ENCODE measurements at places on chromosomes 16 and 17.

GRCh38 chr16:82867485-82867884, 240.7 kb downstream of the CDH13 start:
- no peak for DNase-seq

DNA sequence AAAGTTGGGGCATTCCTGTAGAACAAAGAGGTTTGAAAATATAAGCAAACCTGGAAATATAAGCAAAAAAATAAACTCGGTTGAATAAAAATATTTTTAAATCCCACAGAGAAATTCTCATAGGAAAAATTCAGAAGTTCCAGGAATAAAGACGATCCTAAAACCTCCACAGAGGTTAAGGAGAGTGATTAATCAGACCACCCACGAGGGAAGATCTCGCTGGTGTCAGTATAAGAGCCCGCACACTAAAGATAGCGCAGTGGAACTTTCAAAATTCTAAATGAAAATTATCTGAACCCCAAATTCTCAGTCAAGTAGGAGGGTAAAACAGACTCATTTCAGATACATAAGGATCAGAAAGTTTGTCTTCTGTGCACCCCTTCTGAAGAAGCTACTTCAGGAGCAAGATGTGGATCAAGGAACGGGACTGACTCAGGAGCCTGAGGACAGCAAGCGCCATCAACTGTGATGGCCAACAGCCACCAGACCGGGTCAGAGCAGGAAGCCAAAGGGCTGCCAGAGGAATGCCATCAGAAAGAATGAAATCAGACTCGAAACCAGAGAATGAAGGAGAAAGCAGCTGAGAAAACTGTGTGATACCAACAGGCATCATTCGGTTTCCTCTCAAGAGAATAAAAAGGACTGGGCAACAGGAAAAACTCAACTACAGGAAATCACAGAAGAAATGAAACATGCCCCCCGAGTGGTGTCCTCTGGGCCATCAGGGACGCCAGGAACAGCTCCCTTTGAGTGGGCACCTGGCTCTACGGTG, 66.9 kb downstream of the CYTH1 start:
- no peak for DNase-seq

DNA sequence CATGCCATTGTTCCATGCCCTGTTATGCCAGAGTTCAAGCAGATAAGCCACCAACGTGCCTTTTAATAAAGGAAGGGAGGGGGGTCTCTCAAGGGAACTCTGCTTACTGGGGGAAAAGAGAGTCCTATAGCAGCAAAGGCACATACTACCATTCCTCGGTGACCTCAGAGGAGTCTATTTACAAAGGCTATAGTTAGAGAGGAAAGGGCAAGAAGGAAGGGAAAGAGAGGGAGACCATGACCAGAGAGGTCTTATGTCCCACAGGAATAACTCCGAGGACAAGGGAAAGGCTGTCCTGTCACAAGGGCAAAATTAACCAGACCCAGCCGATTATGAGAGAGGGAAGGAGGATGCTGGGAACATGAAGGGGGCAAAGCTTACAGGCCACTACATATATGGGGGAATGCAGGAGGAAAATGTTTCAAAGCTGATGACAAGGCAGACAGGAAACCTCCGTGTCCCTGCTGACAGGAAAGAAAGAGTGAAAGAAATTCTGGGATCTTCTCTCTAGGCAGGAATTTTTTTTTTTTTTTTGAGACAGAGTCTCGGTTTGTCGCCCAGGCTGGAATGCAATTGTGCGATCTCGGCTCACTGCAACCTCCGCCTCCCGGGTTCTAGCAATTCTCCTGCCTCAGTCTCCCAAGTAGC, 51.5 kb downstream of the HIC1 start:
- no peak for DNase-seq

DNA sequence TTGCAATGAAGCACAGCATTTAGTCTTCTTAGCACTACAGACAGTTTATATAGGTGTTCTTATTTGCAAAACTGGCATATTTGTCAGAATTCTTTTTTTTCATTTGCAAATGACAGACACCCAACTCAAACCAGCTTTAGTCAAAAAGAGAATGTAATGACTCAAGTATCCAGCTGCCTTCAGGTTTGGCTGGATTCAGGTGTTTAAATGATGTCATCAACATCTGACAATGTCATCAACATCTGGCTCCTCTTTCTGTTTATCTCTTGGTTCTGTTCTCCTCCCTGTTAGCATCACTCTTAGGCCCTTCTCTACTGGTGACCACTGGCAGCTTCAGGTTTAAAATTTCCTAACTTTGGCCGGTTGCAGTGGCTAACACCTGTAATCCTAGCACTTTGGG, 18.9 kb downstream of the TMC5 start:
- DNase-seq = no peak

DNA sequence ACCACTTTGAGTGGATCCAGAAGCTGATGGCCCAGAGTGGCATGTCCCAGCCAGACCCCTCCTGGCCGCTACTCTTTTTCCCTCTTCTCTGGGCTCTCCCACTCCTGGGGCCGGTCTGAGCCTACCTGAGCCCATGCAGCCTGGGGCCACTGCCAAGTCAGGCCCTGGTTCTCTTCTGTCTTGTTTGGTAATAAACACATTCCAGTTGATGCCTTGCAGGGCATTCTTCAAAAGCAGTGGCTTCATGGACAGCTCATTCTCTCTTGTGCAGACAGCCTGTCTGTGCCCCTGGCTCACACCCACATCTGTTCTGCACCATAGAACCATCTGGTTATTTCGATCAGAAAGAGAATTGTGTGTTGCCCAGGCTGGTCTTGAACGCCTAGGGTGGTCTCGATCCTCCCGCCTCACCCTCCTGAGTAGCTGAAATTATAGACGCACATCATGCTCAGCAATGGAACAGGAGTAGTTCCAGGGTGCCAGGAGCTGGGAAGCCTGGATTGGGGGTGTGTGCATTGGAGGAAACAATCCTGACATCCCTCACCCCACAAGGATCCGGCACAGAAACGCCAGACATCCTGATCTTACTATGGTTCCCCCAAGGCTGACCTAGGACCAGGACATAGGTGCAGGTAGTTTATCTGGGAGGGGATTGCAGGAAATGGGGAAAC, 4.6 kb downstream of the PRSS21 start:
- DNase-seq = no peak

DNA sequence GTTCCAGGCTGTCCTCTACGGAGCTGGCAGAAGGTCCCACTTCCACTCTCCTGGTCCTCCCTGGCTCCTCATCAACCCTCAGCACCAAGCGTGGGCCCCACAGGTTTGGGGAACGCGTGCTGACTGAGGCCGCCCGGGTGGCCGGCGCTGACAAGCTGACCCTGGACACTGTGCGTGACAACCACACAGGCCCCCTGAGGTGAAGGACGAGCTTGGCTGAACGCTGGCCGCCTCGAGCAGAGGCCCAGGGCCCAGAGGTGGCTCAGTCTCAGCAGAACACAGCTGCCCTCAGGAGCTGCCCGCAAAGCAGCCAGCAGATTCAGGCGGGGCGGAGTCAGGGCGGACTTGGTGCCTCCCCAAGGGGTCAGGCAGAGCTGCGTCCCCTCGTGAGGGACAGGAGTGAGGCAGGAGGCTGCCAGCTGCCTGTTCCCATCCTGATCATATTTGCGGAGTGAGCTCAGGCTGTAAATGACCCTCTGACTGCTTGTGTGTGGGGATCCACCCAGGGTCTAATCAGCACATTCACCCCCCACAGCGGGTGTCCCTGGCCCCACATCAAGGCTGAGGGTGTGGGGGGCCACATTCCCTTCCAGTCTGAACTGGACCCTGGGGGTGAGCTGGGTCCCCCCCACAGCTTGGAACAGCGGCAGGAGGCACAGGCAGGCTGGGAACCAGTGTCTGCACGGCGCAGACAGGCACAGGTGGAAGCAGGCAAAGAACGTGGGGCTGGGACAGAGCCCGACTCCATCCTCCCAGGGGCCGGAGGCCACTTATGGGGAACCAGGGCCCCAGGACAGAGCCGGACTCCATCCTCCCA, 105.1 kb upstream of the METRNL start:
- no peak for DNase-seq

DNA sequence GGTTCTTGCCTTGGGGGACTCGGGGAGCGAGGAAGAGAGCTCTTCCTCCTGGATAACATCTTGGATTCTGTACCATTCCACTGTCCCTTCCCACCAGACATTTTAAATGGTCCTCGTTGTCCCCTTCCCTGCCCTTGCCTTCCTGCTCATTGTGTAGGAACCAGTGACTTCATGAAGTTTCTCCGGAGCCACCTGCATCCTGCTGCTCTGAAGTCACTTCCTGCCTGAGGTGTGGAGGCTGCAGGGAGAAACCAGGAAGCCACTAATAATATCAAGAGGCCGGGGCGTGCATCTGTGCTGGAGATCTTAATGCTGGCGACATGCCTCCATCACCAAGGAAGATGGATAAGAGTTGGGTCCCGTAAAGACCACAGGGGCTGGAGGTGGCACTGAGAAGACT, 6.2 kb upstream of the SLC16A13 start:
- DNase-seq = peak; percentile 54

DNA sequence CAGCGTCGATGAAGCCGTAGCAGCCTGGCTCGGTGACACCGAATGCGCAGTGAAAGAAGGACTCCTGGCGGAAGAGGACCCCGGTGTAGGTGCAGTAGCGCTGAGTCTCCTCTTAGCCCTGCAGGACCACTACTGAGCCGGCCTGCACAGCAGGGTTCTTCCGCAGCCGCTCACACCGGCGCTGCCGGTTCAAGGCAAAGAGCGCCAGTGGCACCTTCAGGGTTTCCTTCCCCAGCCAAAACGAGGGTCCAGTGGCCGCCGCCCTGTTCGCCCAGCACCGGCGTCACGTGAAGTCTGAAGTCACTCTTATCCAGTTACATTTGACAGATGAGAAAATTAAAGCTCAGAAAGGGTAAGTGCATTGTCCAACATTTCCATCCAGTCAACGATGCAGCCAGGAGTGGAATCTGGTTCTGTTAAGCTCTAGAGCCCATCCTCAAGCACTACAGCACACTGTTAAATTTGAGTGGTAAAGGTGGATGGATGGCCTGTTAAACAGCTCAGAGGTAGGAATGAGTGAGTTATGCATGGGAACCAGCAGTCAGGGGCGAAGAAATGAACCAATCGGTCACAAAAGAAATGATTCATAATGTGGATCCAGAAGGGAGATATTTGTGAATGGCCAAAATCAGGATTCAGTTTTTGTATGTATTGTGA, 50.2 kb upstream of the SMIM36 start:
- no peak for DNase-seq

DNA sequence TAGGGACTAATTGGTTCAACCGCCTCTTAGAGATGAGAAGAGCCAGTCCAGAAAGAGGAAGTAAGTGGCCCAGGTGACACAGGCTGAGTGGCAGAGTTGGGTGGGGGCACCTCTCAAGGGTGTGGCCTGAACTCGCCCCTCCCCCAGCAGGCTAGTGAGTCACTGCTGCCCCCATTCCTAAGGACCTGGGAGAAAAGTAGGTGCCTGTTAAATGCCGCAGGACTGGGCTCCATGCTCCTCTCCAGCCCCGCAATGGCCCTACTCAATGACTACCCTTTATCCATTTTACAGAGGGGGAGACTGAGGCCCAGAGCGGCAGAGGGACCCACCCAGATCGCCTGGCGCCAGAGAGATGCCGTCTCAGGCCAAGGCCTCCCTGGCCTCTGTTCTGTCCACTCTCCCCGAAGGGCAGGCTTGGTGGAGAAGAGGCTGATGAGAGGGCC, 8.1 kb downstream of the TMEM235 start:
- DNase-seq = no peak

DNA sequence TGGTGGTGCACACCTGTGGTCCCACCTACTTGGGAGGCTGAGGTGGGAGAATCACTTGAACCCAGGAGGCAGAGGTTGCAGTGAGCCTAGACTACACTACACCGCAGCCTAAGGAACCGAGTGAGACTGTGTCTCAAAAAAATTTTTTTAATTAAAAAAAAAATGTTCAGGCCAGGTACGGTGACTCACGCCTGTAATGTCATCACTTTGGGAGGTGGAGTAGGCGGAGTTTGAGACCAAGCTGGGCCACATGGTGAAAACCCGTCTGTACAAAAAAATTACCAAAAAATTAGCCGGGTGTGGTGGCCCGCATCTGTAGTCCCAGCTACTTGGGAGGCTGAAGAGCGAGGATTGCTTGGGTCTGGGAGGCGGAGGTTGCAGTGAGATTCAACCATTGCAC, 3.6 kb upstream of the FAM222B start:
- no peak for DNase-seq

GRCh38 chr17:28570716-28571360, 486 bp downstream of the PIGS start:
- peak; percentile 51 for DNase-seq

DNA sequence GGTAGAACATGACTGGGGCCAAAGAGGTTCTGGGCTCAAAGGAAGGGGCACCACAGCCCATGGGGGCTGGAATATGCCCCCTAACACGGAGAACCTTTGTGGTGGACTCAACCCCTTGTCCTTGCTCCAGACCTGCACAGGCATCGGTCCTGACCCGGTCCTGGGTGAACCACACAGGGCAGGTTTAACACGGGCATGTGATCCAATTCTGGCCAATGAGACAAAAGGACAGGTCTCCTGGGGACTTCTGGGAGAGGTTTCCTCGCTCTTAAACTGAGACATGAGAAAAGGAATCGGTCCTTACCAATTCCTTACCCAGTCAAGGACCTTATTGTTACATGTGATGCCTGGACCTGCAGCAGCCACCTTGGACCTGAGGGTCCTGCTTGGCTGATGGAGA, 3.7 kb downstream of the DOC2B start:
- DNase-seq = no peak

- DNase-seq = no peak
These were observed 159.1 kb downstream of the SKAP1 start for GRCh38 chr17:48270899-48271298.

- no peak for DNase-seq
These were observed 1.8 kb downstream of the CDC42EP4 start for GRCh38 chr17:73309727-73310596.

DNA sequence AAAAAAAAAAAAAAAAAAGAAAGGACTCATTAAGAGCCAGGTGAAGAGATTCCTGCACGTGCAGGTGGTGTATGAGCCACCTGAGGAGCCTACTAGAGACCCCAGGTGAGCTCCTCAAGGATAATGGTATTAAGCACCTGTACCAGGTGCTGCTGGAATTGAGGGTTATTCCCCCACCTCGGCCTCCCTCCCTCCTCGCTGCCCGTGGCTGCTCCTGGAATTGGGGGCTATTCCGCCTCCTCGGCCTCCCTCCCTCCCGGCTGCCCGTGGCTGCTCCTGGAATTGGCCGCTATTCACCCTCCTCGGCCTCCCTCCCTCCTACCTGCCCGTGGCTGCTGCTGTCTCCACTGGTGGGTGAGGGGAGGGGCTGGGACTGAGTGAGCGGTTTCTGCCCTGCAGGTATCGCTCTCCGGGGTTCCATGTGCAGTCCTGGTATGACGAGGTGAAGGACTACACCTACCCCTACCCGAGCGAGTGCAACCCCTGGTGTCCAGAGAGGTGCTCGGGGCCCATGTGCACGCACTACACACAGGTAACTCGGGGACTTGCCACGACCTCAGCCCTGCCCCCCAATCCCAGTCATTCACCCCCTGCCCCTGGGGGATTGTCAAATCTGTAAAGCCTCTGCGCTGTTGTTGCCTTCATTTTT, 29.3 kb downstream of the CRISPLD2 start:
- DNase-seq = no peak

Data from activated naive CD8-positive, alpha-beta T cell treated with anti-CD3 and anti-CD28 coated beads for 36 hours (primary cell).